ENCODE measurements at places on chromosomes 4 and X.

GRCh38 chr4:155703486-155704247 is 37.0 kb downstream of the GUCY1A1 start:
- no peak for DNase-seq

- DNase-seq, result no peak
Observed at GRCh38 chrX:3728454-3728853, 15.0 kb upstream of the PRKX start.

- no peak for DNase-seq
Observed at GRCh38 chrX:98409867-98410266, 1526.2 kb downstream of the RPA4 start.

DNA sequence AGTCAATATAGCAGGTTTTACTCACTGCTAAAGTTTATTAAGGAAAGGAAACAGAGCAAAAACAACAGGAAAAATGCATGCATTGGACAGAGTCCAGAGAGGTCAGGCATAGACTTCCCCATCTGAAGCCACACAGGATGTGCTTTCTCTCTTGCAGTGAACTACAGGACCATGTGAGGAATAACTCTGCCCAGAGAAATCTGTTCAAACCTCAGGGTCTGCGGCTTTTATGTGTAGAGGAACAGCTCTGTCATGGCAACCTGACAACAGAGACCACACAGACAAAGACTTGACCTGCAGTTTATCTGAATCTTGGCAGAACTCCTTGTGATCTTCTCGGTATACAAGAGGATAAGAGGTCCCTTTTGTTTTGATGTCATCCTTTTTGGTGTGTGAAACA is 46.3 kb upstream of the LONRF3 start:
- no peak for DNase-seq

- DNase-seq, result no peak
Observed at GRCh38 chrX:2401201-2401589, 99.6 kb downstream of the DHRSX start.

GRCh38 chr4:69025191-69025998 is 70.9 kb upstream of the UGT2B7 start:
- DNase-seq, result no peak

DNA sequence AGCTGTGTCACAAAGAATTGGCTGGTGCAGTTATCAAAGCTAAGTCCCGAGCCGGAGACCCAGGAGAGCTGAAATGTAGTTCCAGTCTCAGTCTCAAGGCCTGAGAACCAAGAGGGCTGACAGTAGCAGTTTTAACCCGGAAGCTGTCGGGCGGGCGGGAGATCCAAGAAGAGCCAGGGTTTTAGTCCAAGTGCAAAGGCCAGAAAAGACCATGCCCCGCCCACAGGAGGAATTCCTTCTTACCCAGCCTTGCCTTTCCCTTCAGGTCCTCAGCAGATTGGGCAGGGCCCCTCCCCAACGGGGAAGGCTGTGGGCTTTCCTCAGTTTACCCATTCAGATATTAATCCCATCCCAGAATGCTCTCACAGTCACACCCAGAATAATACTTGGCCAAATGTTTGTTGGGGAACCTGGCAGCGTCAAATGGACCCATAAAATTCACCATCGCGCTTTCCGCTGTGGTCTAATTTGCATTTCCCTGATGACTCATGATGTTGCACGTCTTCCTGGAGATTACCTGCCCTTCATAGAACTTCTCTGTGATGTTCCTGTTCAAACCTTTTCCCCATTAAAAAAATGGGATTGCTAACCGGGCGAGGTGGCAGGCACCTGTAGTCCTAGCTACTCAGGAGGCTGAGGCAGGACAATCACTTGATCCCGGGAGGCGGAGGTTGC is 16.2 kb downstream of the MAEA start:
- no peak for DNase-seq

DNA sequence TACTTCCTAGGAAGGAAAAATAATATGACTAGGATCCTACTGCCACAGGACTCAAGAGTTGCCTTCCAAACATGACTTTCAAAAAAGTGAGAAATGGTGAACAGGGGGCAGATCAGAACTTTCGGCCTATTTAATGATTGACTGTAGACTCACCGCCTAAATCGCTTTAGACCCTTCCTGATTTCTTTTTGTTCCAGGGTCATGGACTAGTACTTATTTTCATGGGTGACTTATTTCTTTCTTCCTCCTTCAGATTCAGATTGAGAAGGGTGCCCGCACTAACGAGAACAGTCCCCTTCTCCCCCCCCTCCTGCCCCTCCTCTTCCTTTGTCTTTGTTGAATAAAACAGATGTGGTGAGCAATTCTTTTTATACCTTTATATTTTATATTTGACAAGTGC is 48.0 kb upstream of the KLHL8 start:
- no peak for DNase-seq

- no peak for DNase-seq
Observed at GRCh38 chrX:51641421-51642021, 22.8 kb upstream of the CENPVL3 start.

All from stimulated activated CD4-positive, alpha-beta T cell treated with anti-CD3 and anti-CD28 coated beads, TNF-alpha, amount 100 ng/mL, for 4 hours (primary cell).